ENCODE measurements at places on chromosomes 13 and 19.

DNA sequence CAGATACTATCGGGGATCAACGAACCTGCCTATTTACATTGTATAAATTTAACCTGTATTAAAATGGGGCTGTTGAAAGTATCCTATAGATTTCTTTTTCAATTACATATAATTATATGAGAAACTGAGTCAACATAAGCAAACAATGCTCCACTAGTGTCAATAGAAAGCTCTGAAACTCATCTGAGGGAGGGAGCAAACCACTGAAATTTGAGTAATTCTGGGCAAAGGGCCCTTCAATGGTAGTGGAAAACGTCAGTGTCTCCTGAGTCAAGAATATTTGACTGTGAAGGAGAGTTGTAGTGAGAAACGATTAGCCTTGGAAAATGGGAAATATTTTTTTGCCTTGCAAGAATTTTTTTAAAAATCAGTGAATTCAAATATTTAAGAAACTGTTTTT, 17.6 kb upstream of the VN1R4 start:
- DNase-seq, result no peak

DNA sequence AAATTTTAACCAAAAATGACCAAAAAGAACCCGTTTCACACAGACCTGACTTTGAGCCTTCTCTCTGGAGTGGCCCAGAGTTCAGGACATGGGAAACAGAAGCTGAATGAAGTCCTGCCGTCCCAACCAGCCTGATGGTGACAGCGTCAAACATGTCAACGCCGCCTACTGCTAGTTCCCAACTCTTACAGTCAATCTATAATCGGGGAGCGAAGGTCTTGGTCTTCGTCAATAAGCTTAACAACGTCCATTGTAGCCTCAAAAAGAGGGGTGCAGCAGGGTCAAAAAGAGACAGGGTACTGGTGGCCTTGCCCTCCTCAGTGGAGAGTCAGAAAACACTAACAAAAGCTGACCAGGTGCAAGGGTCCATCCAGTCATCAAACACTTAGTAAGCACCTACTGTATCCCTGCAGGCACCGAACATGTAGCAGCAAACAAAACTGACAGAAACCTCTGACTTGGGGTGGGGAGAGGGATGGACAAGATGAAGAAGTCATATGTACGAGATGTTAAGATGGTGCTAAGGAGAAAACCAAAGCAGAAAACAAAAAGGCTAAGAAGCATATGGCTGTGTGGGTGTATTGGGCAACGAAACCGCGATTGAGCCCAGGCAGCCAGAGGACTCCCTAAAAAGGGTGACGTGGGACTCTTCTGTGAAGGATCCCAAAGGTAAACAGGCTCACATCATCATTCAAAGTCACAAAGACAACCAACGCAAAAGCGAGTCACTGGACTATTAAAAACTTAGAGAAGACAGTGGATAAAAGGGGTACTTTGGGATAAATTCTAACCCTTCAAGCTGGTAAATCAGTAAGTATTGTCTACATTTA, 12.0 kb downstream of the MLLT1 start:
- DNase-seq, result no peak

DNA sequence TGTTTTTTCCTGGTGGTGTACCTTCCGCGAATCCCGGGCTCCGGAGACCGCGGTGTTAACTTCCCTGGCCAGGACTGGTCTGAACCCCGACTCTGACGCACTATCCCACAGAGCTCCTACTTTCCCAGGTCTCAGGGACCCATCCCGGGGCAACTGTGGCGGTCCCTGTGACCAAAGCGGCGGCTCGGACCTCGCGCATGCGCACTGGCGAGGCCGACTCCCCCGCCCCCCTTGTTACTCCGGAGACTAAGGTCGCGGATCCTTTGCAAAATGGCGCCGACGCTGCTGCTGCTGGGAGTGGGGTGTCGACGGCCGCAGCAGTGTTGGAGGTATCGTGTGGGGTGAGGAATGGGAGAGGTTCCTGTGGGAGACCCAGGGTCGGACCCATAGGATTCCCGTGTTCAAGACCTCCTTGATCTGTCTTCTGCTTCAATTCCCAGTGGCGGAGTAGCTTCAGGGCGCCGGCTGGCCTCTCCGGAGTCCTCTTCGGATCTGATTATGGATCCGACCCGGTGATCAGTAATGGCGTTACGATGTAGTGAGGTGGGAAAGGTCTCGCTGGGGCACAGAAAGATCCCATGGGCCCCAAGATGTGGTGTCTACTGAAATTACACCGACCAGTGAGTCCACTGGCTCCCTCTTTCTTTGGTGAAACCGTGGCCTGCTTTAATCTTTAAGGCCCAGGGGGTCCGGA, 66.6 kb upstream of the ZNF527 start:
- no peak for DNase-seq

- no peak for DNase-seq
Measured at GRCh38 chr13:79307866-79308298, 98.2 kb downstream of the RBM26 start.
